Right lobe of liver (tissue), 6 donors: ENCODE measurements at places on chromosomes 7 and 10. TPM values are rescaled to one million over a fixed set of nuclear protein-coding genes. Genes with fewer than 3 reads are reported as not detected.

GRCh38 chr7:101555921-101556275, 73.2 kb downstream of the MYL10 start:
- DNase-seq = no peak

- no peak for DNase-seq
Observed at GRCh38 chr7:78007231-78007630, 208.7 kb downstream of the PHTF2 start.

GRCh38 chr10:68781613-68782574, 45.4 kb upstream of the STOX1 start:
- no peak for DNase-seq

GRCh38 chr7:122528879-122529481, 169.9 kb downstream of the RNF133 start:
- no peak for DNase-seq

FAM25C gene
- total RNA-seq = 0.84 TPM
